ENCODE measurements at places on chromosomes 13 and 19. TPM values are rescaled to one million over a fixed set of nuclear protein-coding genes. Genes with fewer than 3 reads are reported as not detected.

DNA sequence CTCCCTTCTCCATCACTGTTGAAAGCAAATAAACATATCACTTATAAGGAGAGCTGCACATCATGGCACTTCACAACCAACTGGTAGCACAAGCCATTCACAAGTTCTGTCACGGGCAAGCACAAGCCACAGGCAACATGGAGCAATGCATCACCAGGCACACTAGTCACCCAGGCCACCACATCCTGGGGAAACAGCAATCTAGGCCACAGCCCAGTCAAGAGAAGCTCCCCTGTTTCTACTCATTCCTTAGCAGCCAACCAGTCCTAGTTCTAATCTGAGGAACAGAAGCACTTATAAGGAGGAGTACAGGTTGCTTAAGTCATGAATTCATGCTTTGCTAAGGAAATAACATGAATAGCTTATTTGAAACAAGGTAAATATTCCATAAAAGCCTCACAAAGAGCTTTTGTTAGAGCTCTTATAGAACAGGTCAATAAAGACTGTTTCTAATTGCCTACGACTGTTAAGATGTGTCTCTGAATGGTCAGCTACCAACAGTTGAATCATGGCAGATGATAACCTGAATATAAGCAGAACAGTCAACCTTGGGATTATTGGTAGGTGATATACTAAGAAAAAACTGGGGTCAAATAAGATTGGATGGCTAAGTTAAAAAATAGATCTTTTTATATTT is 169.0 kb downstream of the TBC1D4 start:
- DNase-seq: no peak

DNA sequence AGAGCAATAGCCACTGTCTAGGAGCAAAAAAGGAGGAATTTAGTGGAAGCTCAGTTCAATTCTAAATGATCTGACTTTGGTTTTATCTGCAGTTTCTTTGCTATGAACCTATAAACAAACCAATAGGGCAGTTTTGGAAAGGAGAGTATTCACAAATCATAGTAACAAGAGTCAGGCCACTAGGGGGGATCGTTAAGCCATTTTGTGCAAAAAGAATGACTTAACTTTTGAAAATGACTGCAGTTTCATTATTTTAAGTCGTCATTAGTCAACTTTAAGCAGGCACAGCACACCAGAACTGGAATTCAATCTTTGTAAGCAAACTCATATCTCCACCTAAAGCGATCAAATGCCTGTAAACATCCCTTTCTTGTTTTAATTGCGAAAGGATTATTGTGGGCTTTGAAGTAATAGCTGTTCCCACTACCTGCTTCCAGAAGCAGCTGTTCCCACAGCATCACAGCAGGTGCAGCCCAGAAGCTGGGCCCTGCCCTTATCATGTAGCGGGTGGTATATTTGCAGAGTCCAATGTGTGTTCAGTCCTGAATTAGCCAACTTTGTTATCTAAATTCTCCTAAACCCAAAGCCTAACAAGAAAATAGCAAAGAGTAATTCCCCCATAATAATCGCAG is 51.5 kb downstream of the SOX21 start:
- DNase-seq: no peak

DNA sequence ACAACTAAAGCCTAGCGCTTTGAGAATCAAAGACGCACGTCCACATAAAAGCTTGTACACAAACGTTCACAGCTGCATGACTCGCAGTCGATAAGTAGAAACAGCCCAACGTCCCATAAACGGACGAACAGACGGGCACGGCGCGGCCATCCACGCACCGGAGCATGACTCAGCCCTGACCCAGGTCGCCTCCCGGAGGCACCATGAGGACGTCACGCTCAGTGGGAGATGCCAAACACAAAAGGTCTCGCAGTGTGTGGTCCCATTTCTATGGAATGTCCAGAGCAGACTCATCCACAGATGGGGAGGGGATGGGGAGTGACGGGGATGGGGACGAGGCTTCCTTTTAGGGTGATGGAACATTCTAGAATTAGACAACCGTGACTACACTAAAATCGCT is 9.4 kb downstream of the POLRMT start:
- DNase-seq: no peak

- DNase-seq: no peak
Observed at GRCh38 chr19:30171138-30171635, 201.0 kb upstream of the ZNF536 start.

- no peak for DNase-seq
Observed at GRCh38 chr13:97366172-97366688, 67.7 kb upstream of the RAP2A start.

- DNase-seq: no peak
Observed at GRCh38 chr13:98174307-98174706, 2.8 kb downstream of the RNF113B start.

GRCh38 chr19:18737954-18738351 is 53.2 kb downstream of the COMP start:
- no peak for DNase-seq

- no peak for DNase-seq
Observed at GRCh38 chr13:50587645-50588373, 255.7 kb downstream of the DLEU7 start.

GRCh38 chr13:47999973-48000372 is 1.1 kb downstream of the SUCLA2 start:
- no peak for DNase-seq

DNA sequence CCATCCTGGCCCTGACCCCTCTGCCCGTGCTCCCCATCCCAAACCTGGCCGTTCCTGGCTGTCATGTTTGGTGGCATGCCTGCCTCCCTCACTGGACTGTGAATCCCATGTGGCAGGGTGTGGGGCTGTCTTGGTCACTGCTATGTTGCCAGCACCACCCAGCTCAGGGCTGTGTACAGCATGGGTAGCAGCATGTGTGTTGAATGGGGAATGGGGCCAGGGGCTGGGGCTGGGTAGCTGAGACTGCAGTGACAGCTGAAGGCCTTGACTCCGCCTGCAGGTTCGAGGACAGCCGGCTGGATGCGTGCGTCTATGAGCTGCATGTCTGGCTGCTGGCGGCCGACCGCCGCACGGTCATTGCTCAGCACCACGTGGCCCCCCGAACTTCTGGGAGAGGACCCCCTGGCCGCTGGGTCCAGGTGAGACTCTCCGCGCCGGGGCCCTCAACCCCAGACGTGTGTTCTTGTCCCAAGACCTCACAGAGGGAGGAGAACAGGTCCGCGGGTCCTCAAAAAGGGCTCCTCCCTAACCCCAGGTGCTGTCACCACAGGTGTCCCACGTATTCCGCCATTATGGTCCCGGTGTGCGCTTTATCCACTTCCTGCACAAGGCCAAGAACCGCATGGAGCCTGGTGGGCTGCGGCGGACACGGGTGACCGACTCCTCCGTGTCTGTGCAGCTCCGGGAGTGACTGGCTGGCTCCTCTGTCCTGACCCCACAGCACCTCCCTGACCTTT is 3.5 kb downstream of the NCCRP1 start:
- no peak for DNase-seq

GRCh38 chr19:49119411-49120324 is at the start of gene PPFIA3:
TSS of gene PPFIA3 (plus strand) at chr19:49119544. CDS start at chr19:49127874, 8,330 bp downstream.
- DNase-seq: peak; percentile 46

GRCh38 chr13:66443926-66444325 is 786.2 kb downstream of the PCDH9 start:
- DNase-seq: no peak

DNA sequence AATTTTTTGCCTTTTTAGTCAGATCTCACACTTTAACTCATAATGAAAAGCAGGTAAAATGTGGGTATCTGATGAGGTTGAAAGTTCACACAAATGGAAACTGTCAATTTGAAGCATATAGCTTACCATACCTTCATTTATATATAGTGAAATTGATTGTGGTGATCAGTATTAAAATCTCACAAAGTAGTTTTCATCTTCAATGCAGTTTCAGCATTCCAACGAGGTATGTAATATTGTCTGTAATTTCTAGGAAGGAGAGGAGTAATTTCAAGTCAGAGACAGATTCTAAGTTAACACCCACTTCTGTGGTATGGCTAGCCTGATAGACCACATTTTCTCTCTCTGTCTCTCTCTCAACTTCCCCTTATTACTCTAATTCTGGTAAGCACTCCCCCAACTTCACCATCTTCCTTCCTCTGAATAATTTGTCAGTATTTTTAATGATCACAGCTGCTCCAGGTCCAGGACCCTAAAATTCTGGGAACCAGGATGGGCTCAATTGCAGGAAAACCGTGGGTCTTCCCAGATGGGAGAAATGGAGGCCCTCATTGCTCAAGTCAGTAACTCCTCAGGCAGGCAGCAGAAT is 455.7 kb downstream of the FGF9 start:
- DNase-seq: no peak

DNA sequence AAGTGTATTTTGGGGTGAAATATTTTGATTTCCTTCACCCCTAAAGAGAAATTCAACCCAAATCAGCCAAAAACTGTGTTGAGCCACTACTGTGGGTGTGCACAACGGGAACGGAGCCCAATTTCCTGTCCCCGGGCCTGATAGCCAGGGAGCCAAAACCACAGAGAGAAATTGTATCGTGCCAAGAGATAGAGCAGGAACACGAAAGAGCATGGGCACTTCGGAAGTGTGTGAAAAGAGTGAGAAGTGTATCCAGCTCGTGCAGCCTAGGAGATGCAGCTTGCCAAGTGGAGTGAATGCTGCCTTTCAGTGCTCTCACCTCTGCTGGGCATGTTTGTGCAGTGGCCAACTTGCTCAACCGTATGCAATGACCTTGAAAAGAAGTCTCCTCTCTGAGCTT is 19.4 kb upstream of the PLEKHF1 start:
- DNase-seq: no peak

- DNase-seq: no peak
Observed at GRCh38 chr19:42279155-42279901, 10.3 kb downstream of the CIC start.

ZNF99 gene
- total RNA-seq: not detected

ZNF471 gene
- 1.1 TPM for total RNA-seq

CD70 gene
- total RNA-seq: 1.9 TPM

SIGLEC12 gene
- not detected for total RNA-seq

KLF1 gene
- not detected for total RNA-seq

SIGLEC9 gene
- total RNA-seq: 3.9 TPM

SLITRK5 gene
- 0.44 TPM for total RNA-seq

FGF22 gene
- 1.9 TPM for total RNA-seq
